ENCODE measurements at places on chromosomes 5 and 9. TPM values are rescaled to one million over a fixed set of nuclear protein-coding genes. Genes with fewer than 3 reads are reported as not detected.

The HNRNPK gene
- 369 TPM for total RNA-seq

The GDF9 gene
- total RNA-seq = 0.19 TPM

The PCDHGA9 gene
- total RNA-seq = 8.2 TPM

The TNFSF8 gene
- 3.7 TPM for total RNA-seq

The CYLC2 gene
- not detected for total RNA-seq

The PLPP6 gene
- total RNA-seq = 4.5 TPM

The IL7R gene
- 6.8 TPM for total RNA-seq

The IL4 gene
- not detected for total RNA-seq

The PCDHAC1 gene
- 0.36 TPM for total RNA-seq

The TYRP1 gene
- total RNA-seq = 1.1 TPM

The RGS3 gene
- total RNA-seq = 157 TPM

The SLC25A51 gene
- 24.3 TPM for total RNA-seq

The LCN9 gene
- total RNA-seq = not detected

The HTR4 gene
- total RNA-seq = not detected

The HAPLN1 gene
- total RNA-seq = 1.6 TPM

The LRRC19 gene
- not detected for total RNA-seq

The CA9 gene
- total RNA-seq = 4.3 TPM

The ARHGEF28 gene
- 27.8 TPM for total RNA-seq

The TERT gene
- total RNA-seq = not detected

The SOX30 gene
- not detected for total RNA-seq

The SMC2 gene
- 6.3 TPM for total RNA-seq

The PCDH1 gene
- total RNA-seq = 41.9 TPM

The BOD1 gene
- total RNA-seq = 29.2 TPM

The ZBED3 gene
- total RNA-seq = 11.7 TPM

The OGN gene
- 318 TPM for total RNA-seq

The ADAMTSL1 gene
- 50.4 TPM for total RNA-seq

The SH2D3C gene
- 34.8 TPM for total RNA-seq

The LRRC70 gene
- total RNA-seq = 9.6 TPM

The LOX gene
- total RNA-seq = 40.9 TPM

The CBY3 gene
- not detected for total RNA-seq

The SPINK7 gene
- total RNA-seq = not detected

The TMOD1 gene
- 56.6 TPM for total RNA-seq

The ADCY2 gene
- 9.3 TPM for total RNA-seq

The SPATA31A3 gene
- not detected for total RNA-seq

The CCL21 gene
- total RNA-seq = 29.1 TPM

The FOXB2 gene
- not detected for total RNA-seq

The SPINK6 gene
- total RNA-seq = not detected

The SARDH gene
- 0.84 TPM for total RNA-seq

The CDH9 gene
- total RNA-seq = not detected

The TSSK1B gene
- total RNA-seq = not detected

The ADGRD2 gene
- not detected for total RNA-seq

The C5orf52 gene
- not detected for total RNA-seq

Measured in aorta (tissue), 5 donors.